AG08395 (cell line): ENCODE measurements at places on chromosomes 16 and 17.
A peak's percentile ranks its signal among the peaks of the same experiment; 100 is the strongest.

DNA sequence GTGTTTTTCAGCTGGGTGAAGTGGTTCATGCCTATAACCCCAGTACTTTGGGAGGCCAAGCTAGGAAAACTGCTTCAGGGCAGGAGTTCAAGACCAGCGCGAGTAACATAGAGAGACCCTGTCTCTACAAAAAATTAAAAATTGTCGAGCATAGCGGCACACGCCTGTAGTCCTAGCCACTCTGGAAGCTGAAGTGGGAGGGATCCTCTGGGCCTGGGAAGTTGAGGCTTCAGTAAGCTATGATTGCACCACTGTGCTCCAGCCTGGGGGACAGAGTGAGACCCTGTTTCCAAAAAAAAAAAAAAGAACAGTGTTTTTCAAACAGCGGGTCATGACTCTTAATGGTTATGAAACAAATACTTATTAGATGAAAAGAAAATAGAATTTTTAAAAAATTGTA lies 2.3 kb upstream of the CYTH1 start:
- no peak for DNase-seq

GRCh38 chr16:21946889-21947635 lies 6.1 kb upstream of the UQCRC2 start:
- DNase-seq: no peak

DNA sequence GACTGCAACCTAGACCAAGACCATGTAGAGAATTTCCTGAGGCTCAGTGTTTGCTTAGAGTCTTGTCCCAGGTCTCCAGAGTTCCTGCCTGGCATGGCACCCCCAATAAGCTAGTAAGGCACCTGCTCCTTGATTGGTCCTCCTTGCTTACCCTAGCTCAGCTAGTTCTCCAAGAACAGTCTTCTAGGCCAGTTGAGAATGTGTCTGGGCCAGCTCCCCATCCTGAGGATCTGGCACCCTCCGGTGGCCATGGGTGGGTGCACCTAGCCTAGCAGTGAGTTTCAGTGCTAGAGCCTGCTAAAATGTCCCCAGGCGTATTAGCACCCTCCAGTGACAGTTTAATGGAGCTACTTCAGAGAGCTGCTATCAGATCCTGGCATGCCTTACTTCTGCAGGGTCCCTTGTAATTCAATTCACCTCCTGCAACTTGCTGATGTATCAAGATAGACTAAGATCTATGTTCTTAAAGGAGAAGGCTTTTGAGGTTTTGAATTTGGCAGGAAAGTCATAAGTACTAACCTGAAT lies 44.4 kb upstream of the MED13 start:
- DNase-seq: peak; percentile 81

GRCh38 chr17:58334661-58335060 lies 6.1 kb upstream of the TSPOAP1 start:
- DNase-seq: no peak

DNA sequence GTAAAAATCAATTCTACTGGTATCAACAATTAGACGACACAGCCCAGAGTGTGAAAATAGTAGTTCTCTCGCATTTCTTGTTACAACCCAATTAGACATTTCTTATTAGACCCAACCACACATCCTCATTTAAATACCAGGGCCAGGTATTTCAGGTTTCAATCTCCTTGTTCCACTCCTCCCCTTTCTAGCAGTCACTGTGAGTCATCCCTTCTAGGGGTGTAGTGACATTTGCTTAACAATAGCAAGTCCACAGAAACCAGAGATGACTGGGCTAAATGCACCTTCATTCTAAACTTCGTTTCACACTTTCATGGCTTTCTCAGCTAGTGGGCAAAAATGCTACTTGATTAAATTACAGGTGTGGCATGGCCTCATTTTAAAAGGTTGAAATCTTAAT lies 116.9 kb upstream of the CACNG3 start:
- no peak for DNase-seq

DNA sequence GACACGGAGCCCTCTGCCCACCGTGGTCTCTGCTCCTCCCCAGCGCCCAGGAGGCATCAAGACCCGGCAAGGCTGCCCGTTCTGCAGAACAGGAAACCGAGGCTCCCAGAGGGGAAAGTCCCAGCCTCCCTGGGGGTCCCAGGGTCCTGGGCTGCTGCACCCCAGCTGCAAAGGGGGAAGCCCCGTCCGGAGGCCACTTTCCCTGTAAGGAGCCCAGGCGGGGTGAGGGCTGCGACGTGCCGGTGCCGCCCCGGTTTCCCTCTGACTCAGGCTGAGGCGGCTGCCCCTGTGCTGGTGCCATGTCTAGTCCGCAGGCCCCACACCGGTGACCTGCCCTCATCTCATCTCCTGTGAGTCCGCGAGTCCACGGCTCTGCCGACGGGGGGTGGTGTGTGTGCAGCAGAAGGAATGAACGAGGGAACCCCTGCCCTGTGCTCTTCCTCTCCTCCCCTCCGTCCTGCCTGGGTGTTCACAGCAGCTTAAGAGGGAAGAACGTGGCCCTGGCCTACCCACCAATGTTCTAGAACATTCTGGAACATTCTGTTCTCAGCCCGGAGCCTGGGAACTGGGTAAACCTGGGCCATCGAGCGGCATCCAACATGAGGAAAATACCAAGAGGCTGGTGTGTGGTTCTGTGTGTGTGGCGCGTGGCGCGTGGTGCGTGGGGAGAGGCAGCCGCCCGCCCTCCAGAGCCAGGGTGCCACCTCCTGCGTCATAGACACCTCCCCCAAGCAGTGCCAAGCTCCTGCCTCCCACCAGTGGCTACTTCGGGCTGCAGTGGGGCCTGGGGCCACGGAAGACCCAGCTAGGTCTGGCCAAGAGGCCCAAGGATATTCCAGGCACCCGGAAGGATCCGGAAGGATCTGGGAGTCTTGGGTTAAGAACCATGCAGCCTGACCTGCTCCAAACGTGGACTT lies 7.0 kb upstream of the CBFA2T3 start:
- no peak for DNase-seq
